ENCODE measurements at places on chromosomes 4 and X. TPM values are rescaled to one million over a fixed set of nuclear protein-coding genes. Genes with fewer than 3 reads are reported as not detected.

DNA sequence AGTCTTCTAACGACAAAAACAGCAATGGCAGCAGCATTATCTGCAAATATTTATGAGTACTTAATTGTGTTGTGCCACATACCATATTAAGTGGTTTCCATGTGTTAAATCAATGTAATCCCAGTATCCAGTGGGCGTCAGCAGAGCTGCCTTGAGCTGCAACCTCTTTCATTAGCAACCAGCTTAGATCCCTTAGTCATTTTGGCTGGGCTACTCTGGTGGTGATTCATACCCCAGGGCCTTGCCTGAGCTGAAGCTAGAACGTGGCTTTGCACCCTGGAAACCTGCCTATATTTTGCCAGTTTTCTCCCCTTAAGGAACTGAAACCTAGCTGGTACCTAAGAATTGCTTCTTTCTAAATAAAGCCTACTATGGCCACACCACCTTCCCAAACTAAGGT is 474.3 kb upstream of the FTHL17 start:
- H3K4me1 ChIP-seq = peaks cover 14% of the 10 kb centered on the region
- no peaks in the 10 kb centered on the region for H3K36me3 ChIP-seq
- peak; percentile 60 for DNase-seq

GRCh38 chrX:13377550-13377934 is 57.7 kb upstream of the ATXN3L start:
- no peaks in the 10 kb centered on the region for H3K36me3 ChIP-seq
- H3K27ac ChIP-seq = no peak overlapping the region
- no peaks in the 10 kb centered on the region for H3K27me3 ChIP-seq
- DNase-seq = no peak
- H3K4me1 ChIP-seq = peaks cover 3% of the 10 kb centered on the region
- H3K4me3 ChIP-seq = no peak overlapping the region

DNA sequence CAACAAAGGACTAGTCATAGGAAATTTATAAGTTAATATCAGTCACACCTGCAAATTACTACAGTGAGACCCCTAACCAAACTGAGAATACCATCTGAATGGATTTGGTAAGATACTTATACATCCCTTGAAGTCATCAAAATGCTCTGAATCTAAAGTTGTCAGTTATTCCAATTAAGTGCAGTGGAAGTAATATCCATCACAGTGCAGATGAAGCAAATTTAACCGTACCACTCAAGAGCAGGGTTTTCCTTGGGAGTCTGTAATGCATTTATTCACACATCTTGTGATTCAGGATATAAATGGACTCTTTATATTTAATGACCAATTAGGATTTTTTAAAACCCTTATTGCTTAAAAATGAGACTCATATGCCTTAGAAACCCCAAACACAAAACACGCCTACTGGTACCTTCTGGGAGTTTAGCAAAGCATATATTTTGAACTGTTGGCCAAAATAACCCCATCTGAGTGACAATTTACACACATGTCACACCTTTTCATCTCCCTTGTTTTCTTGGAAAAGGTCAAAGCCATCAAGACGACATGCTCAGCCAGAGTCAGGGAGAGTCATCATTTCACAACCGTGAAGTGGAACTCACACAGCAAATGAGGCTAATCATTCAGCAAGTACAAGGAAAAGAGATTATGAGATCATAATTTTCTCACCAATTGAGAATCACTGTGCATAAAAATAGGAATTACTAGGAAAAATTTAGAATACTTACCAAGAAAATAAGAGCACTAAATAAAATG is 303.7 kb downstream of the HNRNPD start:
- no peaks in the 10 kb centered on the region for H3K4me1 ChIP-seq
- H3K36me3 ChIP-seq = no peaks in the 10 kb centered on the region
- no peak for DNase-seq
- H3K27ac ChIP-seq = no peak overlapping the region

- H3K27me3 ChIP-seq = no peaks in the 10 kb centered on the region
- H3K4me1 ChIP-seq = no peaks in the 10 kb centered on the region
- no peak overlapping the region for H3K27ac ChIP-seq
- no peak for DNase-seq
- H3K4me3 ChIP-seq = no peak overlapping the region
These were observed 581.3 kb upstream of the TENM3 start for GRCh38 chr4:181661923-181662322.

DNA sequence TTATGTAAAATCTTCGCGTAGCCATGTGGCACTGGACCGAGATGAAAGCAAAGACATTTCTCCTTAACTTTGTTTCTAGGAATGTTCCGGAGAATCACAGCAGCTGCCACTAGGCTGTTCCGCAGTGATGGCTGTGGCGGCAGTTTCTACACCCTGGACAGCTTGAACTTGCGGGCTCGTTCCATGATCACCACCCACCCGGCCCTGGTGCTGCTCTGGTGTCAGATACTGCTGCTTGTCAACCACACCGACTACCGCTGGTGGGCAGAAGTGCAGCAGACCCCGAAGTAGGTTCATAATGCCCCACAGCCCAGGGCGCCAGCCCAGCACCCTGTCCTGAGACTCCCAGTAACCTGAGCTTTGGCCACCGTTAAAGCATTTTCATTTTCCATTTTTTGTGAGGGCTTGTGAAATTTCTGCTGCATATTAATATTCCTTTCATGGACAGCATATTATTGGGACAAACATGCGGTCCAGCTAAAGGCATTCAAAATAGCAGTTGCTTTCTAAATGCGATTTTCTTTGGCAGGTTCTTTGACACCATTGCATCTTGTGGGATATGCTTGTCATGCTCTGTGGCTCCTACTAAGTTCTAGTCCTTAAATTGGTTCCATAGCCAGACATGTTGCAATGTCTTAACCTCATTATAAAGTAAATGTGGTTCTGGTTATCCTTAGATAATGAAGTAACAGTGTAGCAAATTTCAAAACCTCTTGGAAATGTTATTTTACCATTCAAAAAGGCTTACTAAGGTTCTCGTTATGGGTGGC is 49.1 kb upstream of the MSANTD1 start:
- no peaks in the 10 kb centered on the region for H3K27me3 ChIP-seq
- no peak overlapping the region for H3K27ac ChIP-seq
- no peak overlapping the region for H3K4me3 ChIP-seq
- H3K4me1 ChIP-seq = no peaks in the 10 kb centered on the region
- H3K36me3 ChIP-seq = peaks cover 12% of the 10 kb centered on the region

DNA sequence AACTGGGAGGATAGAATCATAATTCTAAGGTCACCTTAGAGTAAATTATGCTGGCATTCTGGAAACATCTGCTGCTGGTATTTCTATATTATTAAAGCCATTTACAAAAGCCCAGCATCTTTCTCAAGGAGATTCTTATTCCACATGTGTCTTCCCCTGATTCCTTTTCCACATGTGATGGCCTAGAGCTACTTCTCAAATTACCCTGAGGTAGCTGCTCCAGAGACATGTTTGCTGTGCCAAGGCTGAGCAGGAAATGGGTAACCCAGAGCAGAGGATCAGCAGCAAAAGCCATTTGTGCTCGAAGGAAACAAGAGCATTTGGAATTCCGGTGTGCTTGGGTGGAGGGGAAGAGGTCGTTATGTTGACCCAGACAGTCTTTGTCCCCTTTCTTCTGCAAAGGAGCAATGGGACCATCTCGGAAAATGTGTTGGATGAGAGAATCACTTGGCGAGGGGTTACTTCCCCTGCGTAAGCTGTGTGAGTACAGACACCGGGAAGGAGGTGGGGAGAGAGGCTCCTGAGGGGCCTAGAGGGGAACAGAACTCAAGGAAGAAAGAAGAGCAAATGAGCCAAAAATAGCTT is 24.6 kb downstream of the TSC22D3 start:
- no peaks in the 10 kb centered on the region for H3K27me3 ChIP-seq
- no peak overlapping the region for H3K27ac ChIP-seq

- no peak overlapping the region for H3K4me3 ChIP-seq
- peaks cover 2% of the 10 kb centered on the region for H3K36me3 ChIP-seq
- peaks cover 27% of the 10 kb centered on the region for H3K4me1 ChIP-seq
- no peak overlapping the region for H3K27ac ChIP-seq
- no peak for DNase-seq
These were observed 120.1 kb downstream of the AFF1 start for GRCh38 chr4:87054900-87055299.

The TLL1 gene
- 1.4 TPM for total RNA-seq

DNA sequence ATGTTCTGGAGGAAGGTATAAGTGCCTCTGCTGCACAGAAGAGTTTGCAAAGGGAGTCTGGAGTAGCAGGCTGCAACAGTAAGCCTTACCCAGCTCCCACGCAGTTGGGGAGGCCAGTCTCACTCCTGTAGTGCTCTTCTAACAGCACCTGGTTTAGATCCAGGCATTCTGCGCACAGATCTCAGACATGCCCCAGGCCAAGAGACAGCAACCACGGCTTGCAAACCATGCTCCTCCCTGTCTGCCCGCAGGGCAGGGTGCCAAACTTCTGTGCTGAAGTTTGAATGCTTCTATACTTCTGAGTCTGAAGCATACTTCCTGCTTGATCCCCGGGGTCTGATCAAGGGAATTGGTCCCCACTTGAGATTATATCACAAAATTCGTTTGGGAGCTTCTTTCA is 106.3 kb downstream of the LINC00632 start:
- DNase-seq = no peak
- H3K27ac ChIP-seq = no peak overlapping the region
- no peaks in the 10 kb centered on the region for H3K36me3 ChIP-seq
- no peaks in the 10 kb centered on the region for H3K4me1 ChIP-seq

The TMPRSS11A gene
- total RNA-seq = not detected

The NUP62CL gene
- not detected for total RNA-seq

DNA sequence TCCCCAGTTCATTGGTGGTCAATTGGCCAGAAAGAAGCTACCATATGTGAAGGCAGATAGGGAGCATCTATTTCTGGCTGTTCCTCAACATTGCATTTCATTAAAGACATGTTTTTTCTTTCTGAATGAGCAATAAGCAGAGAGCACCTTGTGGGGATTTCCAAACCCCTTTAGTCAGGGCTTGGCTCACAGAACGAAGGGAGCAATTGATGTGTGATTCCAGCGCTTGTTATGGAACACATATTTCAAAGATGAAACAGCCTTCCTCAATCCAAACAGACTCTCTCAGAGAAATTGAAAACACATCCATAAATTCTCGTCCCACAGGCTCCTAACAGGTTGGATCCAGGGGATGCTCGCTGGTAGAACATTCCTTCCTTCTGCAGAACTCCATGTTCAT is 84.1 kb downstream of the CLCN4 start:
- H3K27ac ChIP-seq = no peak overlapping the region
- H3K4me1 ChIP-seq = no peaks in the 10 kb centered on the region
- no peak for DNase-seq
- H3K36me3 ChIP-seq = no peaks in the 10 kb centered on the region
- no peak overlapping the region for H3K4me3 ChIP-seq

DNA sequence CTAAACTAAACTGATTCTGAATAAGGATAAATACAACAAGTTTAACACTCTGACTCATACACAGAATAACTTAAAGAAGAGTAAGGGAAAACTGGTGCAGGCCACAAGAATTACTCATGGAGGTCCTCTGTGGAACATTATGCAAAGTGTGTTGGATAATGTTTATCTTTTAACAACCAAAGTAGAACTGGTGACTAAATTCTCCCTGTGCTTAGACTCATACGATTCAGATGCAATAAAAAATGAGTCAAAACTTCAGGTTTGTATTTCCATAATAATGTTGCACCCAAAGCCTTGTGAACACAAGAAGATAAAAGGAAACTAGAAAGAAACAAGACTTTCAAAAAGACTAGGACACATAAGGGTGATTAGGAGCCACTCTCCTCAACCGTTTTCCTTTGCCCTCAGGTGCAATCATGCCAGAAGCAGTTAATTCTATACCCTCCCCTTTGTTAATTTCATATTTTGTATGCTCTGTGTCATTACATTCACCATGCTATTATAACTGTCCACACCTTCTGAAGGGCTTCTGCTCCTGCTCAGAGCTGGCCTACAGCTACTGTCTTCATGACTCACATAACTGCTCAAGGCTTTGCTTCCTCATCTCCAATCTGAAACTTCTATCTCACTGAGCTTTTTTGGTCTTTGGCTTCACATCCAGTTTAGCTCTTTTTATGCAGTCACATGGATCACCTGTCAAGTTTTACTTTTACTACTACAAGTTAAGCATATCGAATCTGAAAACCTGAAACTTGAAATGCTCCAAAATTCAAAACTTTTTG is 60.2 kb downstream of the KCNIP4 start:
- H3K27ac ChIP-seq = no peak overlapping the region
- no peaks in the 10 kb centered on the region for H3K36me3 ChIP-seq
- no peaks in the 10 kb centered on the region for H3K4me1 ChIP-seq
- no peak overlapping the region for H3K4me3 ChIP-seq
- H3K27me3 ChIP-seq = no peaks in the 10 kb centered on the region

- no peaks in the 10 kb centered on the region for H3K36me3 ChIP-seq
- no peak overlapping the region for H3K27ac ChIP-seq
- no peaks in the 10 kb centered on the region for H3K27me3 ChIP-seq
- H3K4me1 ChIP-seq = no peaks in the 10 kb centered on the region
These were observed 280.3 kb downstream of the PDHA2 start for GRCh38 chr4:96120206-96120605.

DNA sequence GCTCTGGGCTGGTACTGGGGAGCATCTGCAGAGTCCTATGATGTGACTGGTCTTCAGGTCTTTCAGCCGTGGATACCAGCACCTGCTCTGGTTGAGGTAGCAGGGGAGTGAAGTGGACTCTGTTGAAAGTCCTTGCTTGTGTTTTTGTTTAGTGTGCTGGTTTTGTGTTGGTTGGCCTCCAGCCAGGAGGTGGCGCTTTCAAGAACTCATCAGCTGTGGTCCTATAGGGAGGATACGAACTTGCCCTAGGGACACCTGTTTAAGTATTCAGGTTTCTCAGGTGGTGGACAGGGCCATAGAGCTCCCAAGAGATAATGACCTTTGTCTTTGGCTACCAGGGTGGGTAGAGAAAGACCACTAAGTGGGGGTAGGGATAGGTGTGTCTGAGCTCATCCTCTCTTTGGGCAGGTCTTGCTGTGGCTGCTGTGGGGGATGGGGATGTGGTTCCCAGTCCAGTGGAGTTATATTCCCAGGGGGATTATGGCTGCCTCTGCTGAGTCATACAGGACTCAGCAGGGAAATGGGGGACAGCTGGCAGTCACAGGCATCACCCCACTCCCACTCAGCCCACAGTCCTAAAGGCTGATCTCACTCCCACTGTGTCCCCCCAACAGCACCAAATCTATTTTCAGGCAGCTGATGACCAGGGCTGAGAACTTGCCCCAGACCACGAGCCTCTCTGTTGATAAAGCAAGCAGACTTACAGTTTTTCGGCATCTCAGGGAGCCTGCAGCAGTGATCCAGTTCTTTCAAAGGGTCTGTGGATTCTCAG is 24.1 kb downstream of the MSMO1 start:
- H3K36me3 ChIP-seq = no peaks in the 10 kb centered on the region

DNA sequence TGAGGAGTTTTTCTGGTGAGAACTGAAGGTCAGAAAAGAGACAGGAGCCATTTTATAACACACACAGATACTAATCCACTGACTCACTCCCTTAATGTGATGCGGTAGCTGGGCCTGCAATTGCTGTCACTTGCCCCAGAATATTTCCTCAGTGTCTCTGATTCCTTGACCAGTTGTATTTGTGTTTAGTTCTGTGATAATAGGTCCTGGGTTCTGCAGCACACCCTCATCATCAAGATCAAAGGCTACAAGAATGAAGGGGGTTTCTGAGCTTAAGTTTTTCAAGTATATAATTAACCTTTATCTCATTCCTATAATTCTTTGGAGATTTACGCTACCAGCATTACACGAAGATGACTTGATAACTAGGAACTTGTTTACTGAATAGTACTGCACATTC is 576.5 kb upstream of the CPXCR1 start:
- no peaks in the 10 kb centered on the region for H3K36me3 ChIP-seq
- H3K4me1 ChIP-seq = no peaks in the 10 kb centered on the region

The YIPF7 gene
- not detected for total RNA-seq
